ENCODE measurements at places on chromosomes 4 and X. TPM values are rescaled to one million over a fixed set of nuclear protein-coding genes. Genes with fewer than 3 reads are reported as not detected.

DNA sequence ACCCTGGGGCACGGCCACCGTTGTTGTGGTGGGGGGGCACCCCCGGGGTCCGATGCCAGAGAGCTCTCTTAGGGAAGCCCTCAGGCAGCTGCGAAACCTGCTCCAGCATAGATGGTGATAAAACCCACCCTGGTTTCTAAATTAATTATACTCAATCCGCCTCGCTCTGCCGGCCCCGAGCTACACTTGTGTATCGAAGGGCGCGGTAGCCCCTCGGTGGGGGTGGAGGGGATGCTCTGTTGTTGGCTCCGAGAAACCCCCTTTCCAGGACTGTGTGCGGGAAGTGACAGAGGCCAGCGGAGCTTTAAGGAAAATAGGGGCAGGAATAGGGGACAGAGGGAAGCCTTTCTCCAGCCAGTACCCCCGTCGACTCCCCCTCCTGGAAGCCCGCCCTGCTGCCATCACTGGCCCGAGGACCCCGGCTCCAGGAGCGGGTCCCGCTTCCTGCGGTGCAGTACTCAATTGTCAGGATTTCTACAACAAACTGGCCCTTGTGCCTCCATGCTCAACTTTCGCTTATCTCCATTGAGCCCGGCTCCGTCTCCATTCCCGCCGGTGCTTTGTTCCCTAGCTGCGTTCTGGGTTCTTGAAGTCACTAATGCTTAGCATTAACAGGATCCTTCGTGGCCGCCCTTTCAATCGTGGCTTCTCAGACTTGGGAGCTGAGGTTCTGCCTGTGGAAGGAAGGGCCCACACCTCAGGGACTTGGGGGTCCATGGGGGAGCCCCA is 408.2 kb downstream of the BCOR start:
- DNase-seq, result no peak

Gene MAGEA4
- total RNA-seq, result not detected

- DNase-seq, result no peak
These were observed 132.2 kb downstream of the STIM2 start for GRCh38 chr4:26992657-26993361.

- DNase-seq, result no peak
These were observed 537 bp downstream of the RBM10 start for GRCh38 chrX:47145395-47146120.

Gene HTN3
- total RNA-seq, result not detected

GRCh38 chr4:73213916-73214653 is 44.5 kb downstream of the ANKRD17 start:
- DNase-seq, result no peak

DNA sequence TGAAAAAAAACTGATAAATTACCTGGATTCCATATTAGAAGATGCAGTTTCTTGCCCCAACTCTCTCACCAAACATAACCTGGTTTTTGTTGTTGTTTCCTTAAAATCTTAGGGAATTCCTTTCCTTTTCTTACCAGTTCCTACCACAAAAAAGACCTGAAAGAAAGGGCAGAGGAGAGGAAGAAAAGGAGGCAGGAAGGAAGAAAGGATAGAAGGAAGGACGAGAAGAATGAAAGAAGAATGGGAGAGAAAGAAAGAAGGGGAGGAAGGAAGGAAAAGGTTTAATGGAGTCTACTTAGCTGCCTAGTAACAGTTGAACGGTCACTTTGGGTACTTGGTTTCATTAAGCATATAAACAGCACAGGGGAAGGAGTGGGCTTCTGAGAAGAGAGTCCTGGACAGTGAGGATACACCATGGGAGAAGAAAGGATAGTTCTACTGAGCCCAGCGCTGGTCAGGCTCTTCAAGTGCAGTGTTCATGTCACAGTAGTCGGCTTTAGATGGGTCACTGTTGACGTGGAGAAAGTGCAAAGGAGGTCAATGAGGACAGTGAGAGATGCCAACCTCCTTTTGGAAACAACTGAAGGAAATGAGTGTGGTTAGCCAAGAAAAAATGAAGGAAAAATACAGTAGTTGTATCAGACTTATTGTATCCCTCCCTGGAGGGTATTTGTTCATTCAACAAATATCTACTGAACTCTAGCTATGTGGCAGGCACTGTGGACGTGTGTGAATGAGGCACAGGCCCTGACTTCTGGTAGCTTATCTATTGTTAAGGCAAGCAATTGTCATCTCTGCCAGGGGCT is 1.1 kb upstream of the CHIC2 start:
- no peak for DNase-seq

Gene MAPK10
- total RNA-seq, result 8.2 TPM

- no peak for DNase-seq
These were observed 124.2 kb downstream of the CAMK2D start for GRCh38 chr4:113637363-113637762.

Gene FGA
- total RNA-seq, result not detected

DNA sequence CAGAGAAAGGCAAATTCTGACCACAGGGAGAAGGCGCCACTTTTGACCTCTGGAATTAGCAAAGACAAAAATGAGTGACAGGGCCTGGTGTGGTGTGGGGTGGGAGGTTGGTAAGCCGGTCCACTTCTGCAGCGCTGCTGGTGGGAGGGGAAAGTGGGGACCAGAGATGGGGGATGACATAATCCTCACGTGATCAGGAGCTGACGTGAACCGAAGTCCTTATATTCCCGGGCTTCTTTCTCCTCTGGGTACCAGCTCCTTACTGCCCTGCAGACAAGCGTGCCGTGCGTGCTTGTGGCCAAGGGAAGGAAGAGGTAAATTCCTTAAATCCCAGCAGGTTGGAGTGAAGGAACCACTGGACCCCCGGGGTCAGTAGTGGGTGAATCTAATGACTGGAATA is at the start of gene TCEAL7:
Gene TCEAL7, plus strand, starts transcription at position 249 of the 400 bp plus-strand sequence. CDS start 1,165 bp downstream, outside the sequence.
- DNase-seq, result no peak

Data from esophagus muscularis mucosa (tissue), 4 donors.